Suppressor macrophage treated with lipopolysaccharide for 1 hour (primary cell): ENCODE measurements at places on chromosomes 7 and 10.

GRCh38 chr7:42167631-42168236 lies 69.3 kb downstream of the GLI3 start:
- no peak for DNase-seq

GRCh38 chr7:54615537-54615936 lies 73.4 kb downstream of the VSTM2A start:
- no peak for DNase-seq

GRCh38 chr7:39670052-39670451 lies 46.7 kb downstream of the RALA start:
- DNase-seq = no peak

DNA sequence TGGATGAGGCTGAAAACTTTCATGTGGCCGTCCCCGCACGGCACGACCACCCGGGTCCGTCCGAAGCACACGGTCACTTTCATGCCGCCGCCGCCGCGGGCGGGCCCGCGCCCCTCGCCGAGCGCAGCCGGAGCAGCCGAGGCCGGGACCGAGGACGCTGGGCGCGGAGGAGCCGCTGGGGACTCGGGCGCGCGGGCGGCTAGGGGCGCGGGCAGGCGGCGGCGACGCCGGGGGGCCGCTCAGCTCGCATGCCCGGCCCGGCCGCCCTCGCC lies 247 bp downstream of the PARD3 start:
- no peak for DNase-seq

GRCh38 chr10:86287110-86287793 lies 79.3 kb downstream of the GRID1 start:
- no peak for DNase-seq

GRCh38 chr10:66958466-66958865 lies 32.6 kb downstream of the LRRTM3 start:
- DNase-seq = no peak

DNA sequence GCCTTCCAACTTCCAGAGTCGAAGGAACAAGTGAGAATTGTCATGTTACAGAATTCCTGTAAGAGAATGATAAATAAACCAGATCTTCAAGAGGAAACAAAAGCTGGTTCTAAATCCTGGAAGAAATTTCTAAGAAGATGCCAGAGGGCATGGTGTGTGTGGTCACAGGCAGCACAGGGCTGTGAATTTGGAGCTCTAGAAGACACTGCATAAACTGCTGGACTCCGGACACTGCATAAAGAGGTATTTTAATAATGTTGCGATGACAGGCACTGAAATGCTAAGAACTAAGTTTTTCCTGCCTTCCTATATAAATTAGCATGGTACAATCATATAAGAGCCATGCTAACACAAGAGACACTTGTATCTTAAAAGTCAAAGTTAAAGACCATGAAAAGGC lies 86.0 kb downstream of the LARP4B start:
- DNase-seq = no peak

DNA sequence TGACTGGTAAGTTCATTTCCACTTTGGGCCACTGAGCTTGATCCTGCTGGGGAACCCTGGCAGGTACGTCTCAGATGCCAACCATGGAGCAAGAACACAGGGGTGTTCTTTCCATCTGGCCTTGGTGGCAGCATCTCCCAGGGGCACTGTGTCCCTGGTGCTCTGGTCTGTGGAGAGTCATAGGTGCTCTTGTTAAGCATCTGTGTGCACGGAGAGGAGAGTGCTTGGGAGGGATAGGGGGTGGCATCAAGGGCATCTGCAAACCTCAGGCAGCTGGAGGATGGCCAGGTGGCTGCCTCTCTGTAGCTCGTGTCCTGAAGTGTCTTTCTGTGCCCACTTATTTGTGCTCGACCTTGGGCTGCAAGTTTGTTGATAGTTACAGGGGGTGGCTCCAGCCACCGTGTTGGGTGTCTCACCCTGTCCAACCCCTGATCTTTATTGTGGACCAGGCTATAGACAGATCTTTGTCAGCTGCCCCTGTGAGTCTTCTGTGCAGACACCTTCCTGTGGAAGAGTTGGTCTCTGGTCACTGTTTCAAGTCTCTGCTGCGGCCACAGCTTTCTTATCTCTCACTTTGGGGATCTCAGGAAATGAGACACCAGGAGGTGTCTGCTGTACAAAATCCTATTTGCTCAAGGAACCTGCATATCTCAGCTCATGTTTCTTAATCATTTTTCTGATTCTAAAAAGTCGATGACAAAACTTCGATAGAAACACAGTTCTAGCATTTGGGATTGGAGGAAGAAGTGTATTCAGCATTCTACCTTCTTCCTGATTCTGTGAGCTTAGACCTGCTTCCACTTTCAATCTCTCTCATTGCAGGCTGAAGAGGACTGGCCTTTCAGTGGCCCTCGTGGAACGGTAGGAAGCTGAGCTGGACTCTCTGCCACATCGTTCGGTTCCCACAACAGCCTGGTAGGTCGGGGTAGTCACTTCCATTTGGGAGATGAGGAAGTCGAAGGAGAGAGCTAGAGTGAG lies 17.2 kb upstream of the GIMAP8 start:
- peak; percentile 82 for DNase-seq

DNA sequence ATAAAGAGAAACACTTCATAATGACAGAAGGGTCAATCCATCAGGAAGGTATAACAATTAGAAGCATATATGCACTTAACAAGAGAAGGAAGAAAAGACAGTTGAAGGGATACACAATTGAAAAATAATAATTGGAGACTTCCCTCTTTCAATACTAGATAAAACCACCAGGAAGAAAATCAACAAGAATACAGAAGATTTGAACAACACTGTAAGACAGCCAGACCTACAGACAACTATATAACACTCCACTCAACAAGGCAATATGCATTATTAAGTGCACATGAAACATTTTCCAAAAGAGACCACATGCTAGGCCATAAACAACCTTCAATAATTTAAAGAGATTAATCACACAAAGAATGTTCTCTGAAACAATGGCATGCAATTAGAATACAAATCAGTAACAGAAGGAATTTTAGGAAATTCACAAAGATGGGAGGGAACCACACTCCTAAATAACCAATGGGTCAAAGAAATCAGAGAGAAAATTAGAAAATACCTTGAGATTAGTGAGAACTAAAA lies 35.1 kb downstream of the ZNF438 start:
- DNase-seq = no peak

DNA sequence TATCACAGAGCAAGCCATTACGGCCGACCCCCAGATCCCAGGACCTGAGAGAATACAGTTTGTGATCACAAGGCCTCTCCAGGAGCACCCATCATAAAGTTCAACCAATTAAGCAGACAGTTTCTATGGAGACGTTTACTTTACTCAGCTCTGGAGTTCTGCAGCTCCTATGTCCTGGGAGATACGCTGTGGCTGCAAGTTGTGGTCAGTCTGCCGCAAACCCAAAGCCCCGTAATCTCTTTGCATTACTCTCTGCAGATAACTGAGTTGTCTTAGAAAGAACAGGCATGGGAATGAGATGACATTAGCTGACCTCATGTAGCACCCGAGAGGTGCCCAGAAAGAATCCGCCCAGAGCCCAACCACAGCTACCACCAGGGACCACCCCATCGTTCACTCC lies 305.1 kb downstream of the FGFR2 start:
- no peak for DNase-seq

DNA sequence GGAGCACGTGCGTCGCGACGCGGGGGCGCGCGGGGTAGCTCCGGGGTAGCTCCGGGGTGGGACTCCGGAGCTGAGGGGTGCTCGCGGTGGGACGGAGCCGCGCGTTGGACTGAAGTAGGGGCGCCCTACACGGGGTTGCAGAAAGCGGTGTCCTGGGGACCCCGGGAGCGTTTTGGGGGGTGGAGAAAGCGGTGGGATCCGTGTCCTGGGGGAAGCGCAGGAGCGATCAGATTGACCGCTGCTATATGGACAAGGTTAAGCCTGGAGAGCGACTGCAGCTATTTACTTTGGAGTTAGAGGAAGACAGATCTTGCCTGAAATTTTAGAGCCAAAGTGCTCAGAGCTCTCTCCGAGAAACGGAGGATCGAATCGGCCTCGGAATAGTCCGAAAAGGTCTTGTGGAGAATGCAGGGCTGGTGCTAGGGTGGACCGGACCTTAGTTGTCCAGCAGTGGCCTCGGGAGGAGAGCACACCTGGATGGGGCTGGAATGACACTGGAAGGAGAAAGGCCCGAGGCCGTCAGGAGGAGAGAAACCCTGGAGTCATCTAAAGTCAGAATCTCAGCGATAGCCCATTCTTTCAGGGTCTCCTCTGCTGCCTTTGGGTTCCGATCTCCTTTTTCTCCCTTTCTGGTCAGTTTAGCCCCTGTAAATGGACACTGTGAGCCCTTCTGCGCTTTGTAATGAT lies 564 bp downstream of the PDSS1 start:
- DNase-seq = peak; percentile 20

DNA sequence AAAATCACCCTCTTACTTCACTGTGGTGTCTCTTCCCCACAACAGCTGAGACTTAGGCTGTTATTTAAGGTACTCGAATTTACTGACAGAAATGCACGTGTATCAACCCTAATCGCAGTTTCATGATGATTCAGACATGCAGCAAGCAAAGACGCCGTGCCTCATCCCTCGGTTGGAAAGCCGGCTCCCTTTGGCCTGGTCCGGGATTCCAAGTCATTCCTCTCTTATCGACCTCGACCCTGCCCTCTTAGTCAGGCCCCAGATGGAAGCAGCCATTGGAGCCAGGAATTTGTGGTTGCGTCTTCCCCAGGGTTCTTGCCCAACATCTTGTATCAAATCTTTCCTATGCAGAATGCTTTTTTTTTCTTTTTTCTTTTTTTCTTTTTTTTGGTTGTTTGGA lies 229.5 kb downstream of the GATA3 start:
- DNase-seq = no peak

- no peak for DNase-seq
Observed at GRCh38 chr10:17780727-17781126, 28.4 kb upstream of the MRC1 start.

DNA sequence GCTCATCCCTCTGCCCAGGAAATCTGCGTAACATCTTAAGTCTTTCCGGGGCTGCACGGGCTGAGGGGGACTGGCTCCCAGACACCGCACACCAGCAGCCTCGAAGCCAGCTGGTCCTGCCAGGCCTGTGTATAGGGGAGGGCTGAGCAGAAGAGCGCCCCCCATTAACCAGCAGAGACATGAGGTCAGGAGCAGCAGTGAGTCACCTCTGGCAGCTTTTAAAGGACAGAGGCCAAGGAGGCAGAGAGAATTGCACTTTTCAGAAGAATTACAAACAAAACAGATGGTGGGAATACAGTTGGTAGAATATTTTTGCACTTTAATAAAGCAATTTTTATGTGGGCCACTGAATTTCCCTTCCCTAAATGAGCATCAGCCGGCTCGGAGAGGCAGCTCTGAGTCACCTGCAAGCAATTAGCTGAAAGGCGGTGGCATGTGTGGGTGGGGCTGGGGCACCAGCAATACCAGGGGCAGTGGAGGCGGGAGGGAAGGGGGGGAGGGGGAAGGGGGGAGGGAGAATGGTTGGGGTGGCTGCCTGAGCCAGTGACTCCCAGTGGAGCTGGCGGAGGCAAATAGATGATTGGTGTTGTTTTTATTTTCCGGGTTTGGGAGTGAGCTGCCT lies 39.1 kb downstream of the GOLGA7B start:
- peak; percentile 42 for DNase-seq

- peak; percentile 71 for DNase-seq
Observed at GRCh38 chr7:84194484-84195271, at the start of gene SEMA3A. Gene SEMA3A (minus strand): TSS chr7:84194789. CDS start chr7:84194586, 203 bp downstream.

GRCh38 chr10:133143546-133143945 lies 16.5 kb upstream of the KNDC1 start:
- DNase-seq = no peak

- no peak for DNase-seq
Observed at GRCh38 chr7:128394904-128395496, 14.8 kb downstream of the IMPDH1 start.

- no peak for DNase-seq
Observed at GRCh38 chr10:30724296-30724695, 94.7 kb upstream of the LYZL2 start.

DNA sequence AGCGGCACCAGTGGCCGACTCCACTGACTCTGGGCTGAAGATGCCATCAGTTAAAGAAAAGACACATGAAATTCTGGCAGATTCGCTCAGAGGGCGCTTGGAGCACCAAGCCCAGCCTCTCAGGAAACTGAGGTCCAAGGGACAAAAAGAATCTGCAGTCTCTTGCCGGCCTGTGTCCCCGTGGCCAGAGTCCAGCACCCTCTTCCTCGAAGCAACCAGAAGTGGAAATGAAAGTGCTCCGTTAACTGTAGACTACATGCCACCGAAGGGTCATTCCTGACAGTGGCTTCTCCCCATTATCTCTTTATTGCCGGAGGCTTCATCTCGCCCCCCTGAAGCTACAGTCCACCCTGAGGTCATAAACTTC lies 1.0 kb upstream of the CHST15 start:
- DNase-seq = peak; percentile 67
